ENCODE measurements at places on chromosomes 7 and 10.

- DNase-seq = no peak
Observed at GRCh38 chr7:80837345-80837744, 81.5 kb downstream of the SEMA3C start.

GRCh38 chr10:14374745-14375445 is 44.2 kb upstream of the FRMD4A start:
- no peak for DNase-seq

GRCh38 chr7:127872122-127872521 is 159.1 kb downstream of the LRRC4 start:
- no peak for DNase-seq

GRCh38 chr10:61898435-61898778 is 3.1 kb upstream of the ARID5B start:
- no peak for DNase-seq

GRCh38 chr10:114306116-114306973 is 67.3 kb downstream of the VWA2 start:
- DNase-seq = no peak

DNA sequence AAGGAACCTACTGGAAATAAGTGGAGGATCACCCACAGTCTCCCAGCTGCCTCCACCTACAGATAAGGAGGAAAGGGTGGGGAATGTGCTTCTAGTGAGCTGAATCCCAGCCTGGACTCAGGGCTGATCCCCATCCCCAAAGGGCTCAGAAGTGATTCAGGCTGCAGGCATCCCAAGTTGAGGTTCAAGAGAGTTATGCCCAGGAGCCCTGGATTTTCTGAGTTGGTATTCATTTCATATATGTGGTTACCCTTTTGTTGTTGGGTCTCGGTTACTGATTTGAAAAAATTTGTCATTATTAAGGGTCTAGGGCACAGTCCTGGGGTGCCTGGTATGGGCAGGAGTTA is 30.0 kb upstream of the SRGN start:
- no peak for DNase-seq

DNA sequence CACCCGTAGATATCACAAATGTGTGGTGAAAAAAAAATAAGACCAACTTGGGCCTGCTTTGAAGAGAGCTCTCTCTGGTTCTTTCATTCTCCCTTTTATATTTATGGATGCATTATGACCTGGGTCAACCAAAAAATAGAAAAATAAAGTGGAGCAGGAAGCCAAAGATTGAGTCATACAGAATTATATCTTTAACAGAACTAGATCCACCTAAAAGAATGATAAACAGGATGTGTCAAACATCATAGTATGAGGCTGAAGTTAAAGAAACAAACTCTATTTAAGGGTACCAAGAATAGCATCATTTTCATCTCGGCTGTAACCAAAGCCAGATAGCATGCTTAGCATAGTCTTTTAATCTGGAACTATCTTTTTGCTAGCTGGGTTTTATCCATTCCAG is 28.8 kb upstream of the NMT2 start:
- DNase-seq = no peak

DNA sequence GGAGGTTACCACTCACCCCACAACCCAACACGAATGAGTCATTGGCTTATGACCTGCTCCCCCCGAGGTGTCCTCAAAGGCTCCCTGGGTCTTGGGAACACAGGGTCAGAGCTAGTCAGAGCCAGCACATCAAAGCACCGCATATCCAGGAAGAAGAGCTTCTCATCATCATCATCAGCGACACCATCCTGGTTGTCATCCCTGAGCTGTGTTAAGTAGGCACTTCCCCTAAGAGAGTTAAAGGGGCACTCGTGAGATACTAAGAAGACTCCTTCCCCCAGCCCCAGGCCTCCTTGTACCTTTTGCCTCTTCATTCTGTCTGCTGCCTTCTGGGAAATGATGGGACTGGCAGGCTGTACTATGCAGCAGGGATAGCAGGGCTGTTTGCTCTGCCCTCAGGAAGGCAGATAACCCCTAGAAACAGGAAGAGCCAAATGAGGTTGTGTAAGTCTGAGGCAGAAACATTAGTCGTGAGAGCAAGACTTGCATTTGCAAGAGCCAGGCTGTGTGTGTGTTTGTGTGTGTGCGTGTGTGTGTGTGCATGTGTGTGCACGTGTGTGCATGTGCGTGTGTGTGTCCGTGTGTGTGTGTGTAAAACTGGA is 11.1 kb upstream of the CPA1 start:
- DNase-seq = no peak

DNA sequence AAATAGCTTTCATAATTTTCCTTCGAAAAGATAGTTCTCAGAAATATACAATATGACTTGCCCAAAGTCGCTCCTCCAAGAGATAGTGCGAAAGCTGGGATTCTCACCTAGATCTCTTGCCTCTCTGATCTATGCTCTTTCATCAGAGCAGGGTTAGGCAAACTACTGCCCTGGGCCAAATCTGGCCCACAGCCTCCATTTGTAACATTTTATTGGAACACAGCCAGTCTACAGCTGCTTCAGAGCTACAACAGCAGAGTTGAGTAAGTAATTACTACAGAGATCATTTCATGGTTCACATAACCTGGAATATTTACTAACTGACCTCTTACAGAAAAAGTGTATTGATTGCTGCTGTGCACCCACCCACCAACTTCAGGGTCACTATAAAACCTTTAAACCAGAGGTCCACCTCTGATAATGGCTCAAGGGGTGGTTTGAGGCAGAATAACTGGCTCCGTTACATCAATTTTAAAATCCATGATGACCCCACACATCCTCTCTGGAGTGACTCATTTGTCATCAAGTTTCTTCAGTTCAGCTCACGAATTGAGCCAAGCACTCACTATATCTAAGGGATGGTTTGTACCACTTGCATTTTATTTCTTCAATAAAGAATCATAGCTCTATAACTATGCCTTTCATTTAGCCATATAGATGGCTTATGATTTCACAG is 1019.0 kb downstream of the XPNPEP1 start:
- DNase-seq = no peak

DNA sequence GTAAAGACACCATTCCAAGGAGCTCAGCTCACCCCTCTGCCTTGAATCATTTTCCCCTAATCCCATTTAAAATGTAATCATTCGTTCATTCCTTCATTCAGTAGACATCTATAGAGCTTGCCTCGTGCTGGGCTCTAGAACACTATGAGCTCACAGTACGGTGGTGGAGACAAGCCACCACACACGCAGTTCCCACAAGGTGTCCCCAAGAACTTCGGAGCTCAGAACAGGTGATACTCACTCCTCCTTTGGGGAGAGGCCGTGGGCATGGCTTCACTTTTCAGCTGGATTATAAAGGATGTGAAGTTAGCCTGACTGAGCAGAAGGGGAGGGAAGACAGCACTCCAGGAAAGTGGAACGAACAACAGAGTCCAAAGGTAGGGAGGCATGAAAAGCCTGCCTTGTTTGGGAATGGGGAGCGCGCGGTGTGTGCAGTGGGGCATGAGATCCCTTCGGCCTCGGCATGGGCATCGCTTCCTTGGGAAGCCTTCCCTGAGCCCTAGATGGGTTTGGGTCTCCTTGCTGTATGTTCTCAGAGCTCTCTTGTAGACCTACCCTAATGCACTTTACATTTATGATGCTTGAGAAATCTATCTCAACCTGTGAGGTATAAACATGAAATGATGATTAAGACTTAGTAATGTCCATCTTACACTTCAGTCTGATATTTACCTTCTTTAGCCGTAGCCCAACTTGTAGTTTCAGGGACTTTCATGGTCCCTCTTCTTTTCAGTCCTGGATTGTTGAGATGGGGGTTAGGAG is 809 bp upstream of the OGA start:
- no peak for DNase-seq

GRCh38 chr10:26157734-26158133 is 58.8 kb upstream of the GAD2 start:
- DNase-seq = no peak

GRCh38 chr7:16471933-16472332 is 6.4 kb upstream of the SOSTDC1 start:
- no peak for DNase-seq

GRCh38 chr7:107951896-107952295 is 51.1 kb downstream of the LAMB1 start:
- DNase-seq = no peak

DNA sequence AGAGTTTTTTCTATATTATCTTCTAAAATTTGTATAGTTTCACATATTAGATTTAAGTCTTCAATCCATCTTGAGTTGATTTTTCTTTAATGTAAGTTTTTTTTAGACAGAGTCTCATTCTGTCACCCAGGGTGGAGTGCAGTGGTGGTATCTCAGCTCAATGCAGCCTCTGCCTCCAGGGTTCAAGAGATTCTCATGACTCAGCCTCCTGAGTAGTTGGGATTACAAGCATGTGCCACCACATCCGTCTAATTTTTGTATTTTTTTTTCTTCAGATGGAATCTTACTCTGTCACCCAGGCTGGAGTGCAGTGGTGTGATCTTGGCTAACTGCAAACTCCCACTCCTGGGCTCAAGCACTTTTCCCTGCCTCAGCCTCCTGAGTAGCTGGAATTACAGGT is 143.4 kb upstream of the ZNF92 start:
- DNase-seq = no peak

DNA sequence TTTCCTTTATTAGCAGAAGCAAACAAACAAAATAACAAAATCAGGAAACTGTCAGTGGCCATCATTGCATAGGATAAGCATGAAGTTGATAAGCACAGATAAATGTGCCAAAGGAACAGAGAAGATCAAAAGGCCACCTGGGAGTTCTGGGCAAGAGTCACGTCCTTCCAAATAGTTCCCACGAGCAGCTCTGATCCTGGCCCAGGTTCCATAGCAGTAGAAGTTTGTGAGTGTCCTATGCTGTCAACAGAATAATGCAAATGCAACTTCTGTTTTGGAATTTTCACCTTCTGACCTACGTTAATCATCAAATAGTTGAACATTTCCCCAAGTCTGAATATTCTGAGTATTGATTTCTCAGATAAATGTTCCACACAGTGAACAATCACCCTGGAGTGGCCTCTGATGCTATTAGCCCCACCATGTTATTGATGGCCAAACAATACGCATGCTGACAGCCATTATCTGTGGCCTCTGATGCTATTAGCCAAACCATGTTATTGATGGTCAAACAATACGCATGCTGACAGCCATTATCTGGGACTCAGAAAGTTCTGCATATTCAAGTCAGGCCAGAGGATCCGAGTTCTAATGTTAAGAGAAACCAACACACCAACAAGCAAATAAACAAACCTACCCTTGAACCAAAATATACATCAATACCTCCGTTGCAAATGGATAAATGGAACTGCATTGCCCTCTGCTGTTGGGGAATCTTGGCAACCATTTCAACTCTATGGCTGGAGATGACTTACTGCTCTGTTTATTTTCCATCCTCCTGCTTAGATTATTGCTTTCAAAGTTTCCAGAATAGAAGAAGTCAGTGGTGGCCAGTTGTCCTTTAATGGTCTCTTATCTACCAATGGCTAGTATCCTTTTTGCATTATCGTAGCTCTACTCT is 63.3 kb downstream of the MRC1 start:
- no peak for DNase-seq

DNA sequence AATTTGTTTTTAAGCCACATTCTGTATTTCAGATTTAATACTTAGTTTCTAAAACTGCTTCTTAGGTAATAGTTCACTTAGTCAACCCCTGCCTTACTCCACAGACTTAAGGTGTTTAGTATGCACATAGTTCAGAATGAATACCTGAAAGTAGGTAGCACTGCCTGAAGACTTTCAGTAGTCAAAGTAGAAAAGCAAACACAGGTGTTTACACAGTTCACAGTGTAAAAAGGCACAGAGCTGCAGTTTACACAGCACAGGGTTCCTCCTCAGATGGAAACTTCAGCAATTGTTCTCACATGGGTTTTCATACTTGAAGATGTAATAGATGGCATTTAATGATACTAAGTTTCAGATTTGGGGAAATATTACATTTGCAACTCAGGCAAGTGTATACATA is 3.1 kb upstream of the PKD1L1 start:
- no peak for DNase-seq

GRCh38 chr7:23349484-23350157 is 50.5 kb downstream of the MALSU1 start:
- no peak for DNase-seq

GRCh38 chr10:59648711-59649201 is 60.9 kb downstream of the SLC16A9 start:
- no peak for DNase-seq

DNA sequence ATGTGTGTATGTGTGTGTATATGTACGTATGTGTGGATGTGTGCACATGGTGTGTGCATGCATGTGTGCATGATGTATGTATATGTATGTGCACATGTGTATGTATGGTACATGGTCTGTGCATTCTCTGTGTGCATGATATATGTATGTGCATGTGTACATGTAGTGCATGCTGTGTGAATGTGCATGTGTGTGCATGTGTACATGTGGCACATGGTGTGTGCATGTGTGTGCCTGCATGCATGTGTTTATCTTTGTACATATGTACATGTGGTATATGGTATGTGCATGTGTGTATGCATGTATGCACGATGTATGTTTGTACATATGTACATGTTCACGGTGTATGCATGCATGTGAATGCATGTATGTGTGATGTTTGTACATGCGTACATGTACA is 383.7 kb downstream of the TYW1 start:
- no peak for DNase-seq

GRCh38 chr10:95820363-95820762 is 64.4 kb downstream of the ENTPD1 start:
- no peak for DNase-seq

GRCh38 chr7:7793921-7794320 is 75.5 kb upstream of the RPA3 start:
- no peak for DNase-seq

- DNase-seq = no peak
Observed at GRCh38 chr7:87875151-87876039, 765 bp downstream of the SLC25A40 start.

- DNase-seq = no peak
Observed at GRCh38 chr7:95525503-95525902, 39.8 kb downstream of the ASB4 start.

- DNase-seq = no peak
Observed at GRCh38 chr7:83695128-83695960, 46.4 kb upstream of the SEMA3E start.

DNA sequence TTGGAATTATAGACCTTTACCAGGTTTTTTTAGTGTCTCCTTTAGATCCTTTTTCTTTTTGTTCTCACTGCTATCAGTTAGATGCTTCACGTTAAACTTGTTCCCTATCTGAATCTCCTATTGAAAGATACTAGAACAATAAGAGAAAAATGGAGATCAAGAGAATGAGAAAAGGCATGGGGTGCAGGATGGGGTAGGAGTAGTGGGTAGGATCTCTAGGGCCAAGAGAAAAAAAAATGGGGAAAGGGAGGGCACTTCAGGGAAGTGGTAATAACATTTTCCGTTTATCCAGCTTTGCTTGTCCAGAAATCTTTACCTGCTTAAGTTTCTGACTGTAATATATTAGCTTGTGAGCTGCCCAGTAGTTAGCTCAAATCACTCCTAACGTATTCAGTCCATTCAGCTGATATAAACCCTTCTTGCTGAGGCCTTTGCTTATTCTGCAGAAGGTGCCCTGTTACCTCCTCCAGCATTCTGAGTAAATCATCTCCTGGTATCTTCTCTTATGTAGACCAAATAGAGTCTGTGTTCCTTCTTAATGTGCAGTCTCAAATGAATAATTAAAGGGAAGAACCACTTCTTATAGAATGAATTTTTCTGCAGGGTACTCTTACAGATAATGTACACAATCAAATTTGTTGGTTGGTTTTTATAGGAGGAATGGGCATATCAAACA is 69.7 kb downstream of the ZNRF2 start:
- DNase-seq = no peak

- DNase-seq = no peak
Observed at GRCh38 chr7:108026647-108027046, 23.7 kb upstream of the LAMB1 start.

All from stimulated activated CD4-positive, alpha-beta T cell treated with anti-CD3 and anti-CD28 coated beads, TNF-alpha, amount 100 ng/mL, for 1 hour (primary cell).